Psoas muscle (tissue), 8 donors: ENCODE measurements at places on chromosomes 1 and 21. TPM values are rescaled to one million over a fixed set of nuclear protein-coding genes. Genes with fewer than 3 reads are reported as not detected.

DNA sequence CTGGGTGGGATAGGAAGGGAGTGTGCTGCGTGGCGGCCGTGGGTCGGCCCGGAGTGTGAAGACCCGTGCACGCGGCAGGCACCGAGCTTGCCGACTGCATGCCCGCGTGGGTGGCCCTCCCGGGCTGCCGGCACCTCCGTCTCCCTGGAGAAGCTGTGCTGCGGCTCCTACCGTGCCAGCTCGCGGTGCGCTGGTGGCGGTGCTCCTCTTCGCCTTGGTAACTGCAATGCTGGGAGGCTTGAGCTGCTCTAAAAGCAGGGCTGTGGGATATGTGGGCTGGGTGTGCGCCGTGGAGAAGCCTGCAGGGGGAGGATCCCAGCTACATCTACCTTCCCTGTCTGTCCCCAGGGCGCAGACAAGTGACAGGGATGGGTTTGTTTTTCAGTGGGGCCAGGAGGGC is 2.4 kb downstream of the GABRD start:
- DNase-seq: no peak

Gene UBL4B
- 0.19 TPM for polyA plus RNA-seq

GRCh38 chr21:42702720-42703119 is 49.3 kb downstream of the PDE9A start:
- DNase-seq: no peak

DNA sequence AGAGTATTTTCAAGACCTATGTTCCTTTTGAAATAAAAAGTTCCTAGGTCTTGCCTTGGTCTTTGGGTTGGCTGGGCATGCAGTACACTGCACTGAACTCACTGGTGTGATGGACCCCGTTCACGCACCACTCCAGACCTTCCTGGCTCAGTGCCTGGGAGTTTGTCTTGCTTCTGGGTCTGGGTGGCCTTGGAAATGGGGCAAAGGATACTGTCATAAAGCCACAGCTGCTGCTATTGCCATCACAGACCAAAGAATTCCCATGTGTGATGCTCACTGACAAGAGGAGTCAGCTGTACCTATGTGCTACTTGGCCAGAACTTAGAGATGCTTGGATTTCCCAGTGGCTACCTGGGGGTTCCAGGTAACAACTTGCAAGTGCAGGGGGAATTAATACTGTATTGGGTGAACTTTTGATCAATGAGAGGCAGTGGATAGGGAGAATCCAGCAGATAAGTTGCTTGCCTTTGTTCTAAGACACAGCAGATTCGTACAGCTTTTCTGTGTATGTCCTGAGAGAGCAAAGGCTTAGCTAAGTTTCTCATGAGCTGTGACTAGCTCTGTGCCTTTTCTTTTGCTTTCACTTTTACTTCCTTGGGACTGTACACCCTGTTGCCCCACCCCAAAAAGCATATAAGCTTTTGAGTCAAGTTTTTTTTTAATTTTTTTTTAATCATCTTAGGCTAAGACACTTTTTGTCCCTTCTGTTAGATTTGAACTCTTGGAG is 115.3 kb downstream of the RUNX1 start:
- DNase-seq: no peak

DNA sequence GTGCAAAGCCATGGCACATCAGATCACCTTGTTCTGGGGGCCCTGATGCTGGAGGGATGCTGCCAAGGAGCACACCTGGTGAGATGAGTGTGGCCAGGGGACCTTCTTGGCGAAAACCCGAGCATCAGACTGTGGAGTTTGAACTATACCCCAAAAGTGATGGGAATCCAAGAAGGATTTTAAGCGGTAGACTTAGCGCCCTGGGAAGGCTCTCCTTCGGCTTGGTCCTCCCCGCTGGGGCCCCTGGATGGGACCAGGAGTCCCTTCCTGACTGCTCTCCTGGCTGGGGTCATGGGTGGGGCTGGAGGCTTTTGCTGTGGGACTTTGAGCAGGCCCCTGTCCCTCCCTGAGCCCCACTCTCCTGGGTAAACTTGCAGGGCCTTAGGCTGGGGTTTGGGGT is 10.5 kb downstream of the ZNF362 start:
- no peak for DNase-seq

- no peak for DNase-seq
Measured at GRCh38 chr1:219271818-219272535, 98.3 kb downstream of the LYPLAL1 start.

DNA sequence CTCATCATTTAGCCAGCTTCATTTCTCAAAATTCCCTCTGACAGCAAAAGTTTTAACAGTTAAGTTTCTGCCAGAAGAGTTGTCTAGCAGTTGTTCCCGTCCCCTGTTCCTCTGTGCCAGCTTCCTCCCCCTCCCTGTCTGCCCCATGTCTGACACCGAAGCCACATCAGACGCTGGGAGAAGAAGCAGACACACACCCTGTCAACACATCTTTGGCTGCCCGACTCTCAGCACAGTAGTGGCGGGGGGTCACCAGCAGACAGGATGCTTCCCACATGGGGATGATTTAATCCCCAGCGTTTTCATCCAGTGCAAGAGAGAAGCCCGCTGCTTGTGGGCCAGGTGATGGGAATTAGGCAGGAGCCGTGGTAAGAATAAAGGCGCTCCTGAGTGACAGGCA is 379.4 kb upstream of the RUNX1 start:
- peak; percentile 34 for DNase-seq

Gene LENEP
- not detected for polyA plus RNA-seq

Gene ADCY10
- polyA plus RNA-seq: 0.09 TPM

Gene SLC6A9
- 0.40 TPM for polyA plus RNA-seq

- no peak for DNase-seq
Measured at GRCh38 chr21:26815197-26815596, 30.0 kb downstream of the ADAMTS1 start.

Gene CLEC20A
- not detected for polyA plus RNA-seq

DNA sequence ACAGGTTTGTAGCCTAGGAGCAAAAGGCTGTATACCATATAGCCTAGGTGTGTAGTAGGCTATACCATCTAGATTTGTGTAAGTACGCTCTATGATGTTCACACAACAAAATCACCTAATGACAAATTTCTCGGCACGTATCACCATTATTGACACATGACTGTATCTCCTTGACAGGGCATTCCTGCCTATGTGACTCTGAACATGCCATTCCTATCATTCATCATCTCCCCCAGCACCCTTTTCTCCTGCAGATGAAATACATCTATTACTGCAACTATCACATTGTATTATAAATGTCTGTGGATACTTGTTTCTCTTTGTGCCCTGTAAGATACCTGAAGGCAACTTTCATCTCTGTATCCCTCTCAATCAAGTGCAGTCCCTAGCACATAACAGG is 29.9 kb downstream of the TP53BP2 start:
- DNase-seq: no peak

DNA sequence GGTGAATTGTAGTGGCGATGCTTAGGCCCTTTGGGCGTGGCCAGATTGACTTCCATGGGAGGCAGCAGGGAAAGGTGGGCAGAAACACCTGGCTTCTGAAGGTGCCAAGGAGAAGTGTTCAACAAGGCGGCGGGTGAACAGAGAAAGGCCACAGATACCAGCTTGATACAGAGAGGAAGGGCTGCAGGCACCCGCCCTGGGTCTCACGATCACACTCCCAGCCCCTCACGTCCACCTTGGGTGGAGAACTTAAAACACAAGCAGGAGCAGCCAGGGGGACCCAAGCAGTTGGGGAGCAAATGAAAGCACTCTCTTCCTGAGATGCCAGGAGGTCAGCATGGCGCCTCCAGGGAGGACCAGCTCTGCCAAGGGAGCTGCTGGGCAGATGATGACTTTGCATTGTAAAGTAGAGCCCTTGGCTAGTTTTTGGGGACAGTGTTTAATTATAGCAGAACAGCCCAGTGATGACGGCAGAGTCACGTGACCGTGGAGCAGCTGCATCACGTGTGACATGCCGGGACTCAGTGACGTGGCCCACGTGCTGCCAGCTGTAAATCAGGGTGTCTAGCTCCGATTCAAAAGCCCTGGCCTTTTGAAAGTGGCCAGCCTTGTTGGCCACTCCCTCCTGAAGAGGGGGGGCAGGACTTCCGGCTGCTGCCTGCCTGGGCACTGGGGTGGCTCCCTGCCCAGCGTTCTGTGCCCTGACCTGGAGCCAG is 19.0 kb downstream of the SLC37A1 start:
- peak; percentile 88 for DNase-seq

GRCh38 chr1:155043793-155044192 is 7.3 kb upstream of the ADAM15 start:
- DNase-seq: no peak

Gene ZBTB8A
- polyA plus RNA-seq: 2.0 TPM

- no peak for DNase-seq
Measured at GRCh38 chr1:41161846-41162245, 80.3 kb downstream of the SCMH1 start.

Gene CLCA4
- polyA plus RNA-seq: not detected

GRCh38 chr1:163737261-163737660 is 415.5 kb downstream of the NUF2 start:
- no peak for DNase-seq

DNA sequence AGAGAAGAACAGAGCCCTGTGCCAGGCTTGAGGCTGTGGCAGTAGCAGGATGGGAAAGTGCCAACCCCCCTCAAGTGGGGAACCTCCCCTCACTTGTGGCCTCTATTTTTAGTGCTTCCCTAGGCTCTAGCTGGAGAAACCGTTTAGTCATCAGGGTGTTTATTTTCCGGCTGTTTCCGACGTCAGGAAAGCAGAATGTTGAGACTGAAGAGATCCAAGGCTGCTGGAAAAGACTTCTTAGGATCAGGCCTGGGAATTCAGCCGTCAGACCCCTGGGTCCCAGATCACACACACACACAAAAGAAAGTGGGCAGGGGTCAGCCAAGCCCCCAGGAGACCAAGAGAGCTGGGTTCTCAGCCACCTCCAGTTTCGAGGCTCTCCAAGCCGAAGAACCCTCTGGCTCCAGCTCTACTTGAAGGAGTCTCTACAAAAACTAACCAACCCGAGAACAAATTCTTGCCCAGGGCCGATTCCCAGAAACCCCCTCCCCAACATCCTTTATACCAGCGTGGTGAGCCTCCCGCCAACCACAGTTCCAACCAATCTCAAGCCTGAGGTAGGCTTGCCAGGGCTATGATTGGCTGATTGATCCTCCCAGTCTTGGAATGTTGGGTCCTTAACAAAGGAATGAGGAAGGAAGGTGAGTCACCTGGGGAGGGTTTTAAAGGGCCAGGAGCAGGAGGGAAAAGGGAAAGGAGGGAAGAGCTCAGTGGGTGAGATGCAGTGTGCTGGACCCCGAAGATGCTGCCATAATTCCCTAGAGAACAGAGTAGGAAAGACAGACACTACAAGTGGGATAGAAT is 2.5 kb upstream of the MEF2D start:
- peak; percentile 91 for DNase-seq

DNA sequence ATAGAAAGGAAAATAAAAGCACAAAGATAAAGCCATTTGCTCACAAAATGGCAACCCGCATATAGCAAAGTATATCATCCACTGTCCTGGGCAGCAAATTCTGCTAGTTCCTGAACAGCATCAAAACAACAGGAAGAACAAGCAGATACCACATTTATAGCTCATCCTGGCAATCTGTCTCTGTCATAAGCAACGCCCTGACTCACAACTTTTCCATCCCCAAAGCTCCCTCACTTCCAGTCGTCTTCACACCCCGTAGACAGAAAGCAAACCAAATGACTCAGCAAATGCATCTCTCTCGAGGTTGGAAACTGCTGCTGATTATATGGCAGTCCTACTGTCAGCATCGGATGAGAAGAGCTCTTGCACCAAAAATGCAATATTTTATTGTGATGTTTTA is 65.8 kb downstream of the AK5 start:
- DNase-seq: no peak

- peak; percentile 9 for DNase-seq
Measured at GRCh38 chr1:993379-993995, 6.4 kb downstream of the HES4 start.

DNA sequence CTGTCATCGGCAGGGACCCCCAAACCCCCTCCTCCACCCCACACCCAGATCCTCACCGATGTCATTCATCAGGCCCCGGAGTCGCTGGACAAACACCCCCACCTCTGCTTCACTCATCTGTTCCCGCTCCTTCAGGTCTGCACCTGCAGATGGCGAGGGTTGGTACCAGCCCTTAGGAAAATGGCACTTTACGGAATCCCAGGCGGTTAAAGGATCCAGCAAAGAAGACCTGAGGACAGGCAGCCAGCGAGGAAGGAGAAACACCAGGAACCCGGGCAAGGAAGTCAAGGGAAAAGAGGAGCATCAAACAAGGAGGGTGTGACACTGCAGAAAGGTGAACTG is 13.8 kb downstream of the ECHDC2 start:
- no peak for DNase-seq

GRCh38 chr1:117985973-117986372 is 56.4 kb downstream of the WDR3 start:
- DNase-seq: no peak

Gene LINGO4
- polyA plus RNA-seq: 4.6 TPM

Gene RHD
- polyA plus RNA-seq: not detected

DNA sequence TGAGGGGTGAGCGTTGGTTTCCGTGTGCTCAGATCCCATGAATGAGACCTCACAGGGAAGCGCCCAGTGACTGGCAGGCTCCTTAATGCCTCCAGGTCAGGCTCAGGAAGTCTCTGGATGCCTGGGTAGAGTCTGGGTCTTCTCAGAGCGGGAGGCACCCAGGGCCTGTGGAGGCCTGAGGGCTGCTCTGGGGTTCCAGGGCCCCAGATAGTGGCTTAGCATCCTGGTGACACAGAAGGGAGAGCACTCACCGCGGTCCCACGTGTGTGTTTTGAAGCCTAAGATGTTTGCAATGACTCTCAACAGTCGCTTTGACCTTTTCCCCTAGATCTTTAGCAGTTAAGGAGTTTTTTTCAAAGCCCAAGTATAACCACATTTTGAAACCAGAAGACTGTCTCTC is 25.0 kb downstream of the PRMT2 start:
- DNase-seq: no peak

DNA sequence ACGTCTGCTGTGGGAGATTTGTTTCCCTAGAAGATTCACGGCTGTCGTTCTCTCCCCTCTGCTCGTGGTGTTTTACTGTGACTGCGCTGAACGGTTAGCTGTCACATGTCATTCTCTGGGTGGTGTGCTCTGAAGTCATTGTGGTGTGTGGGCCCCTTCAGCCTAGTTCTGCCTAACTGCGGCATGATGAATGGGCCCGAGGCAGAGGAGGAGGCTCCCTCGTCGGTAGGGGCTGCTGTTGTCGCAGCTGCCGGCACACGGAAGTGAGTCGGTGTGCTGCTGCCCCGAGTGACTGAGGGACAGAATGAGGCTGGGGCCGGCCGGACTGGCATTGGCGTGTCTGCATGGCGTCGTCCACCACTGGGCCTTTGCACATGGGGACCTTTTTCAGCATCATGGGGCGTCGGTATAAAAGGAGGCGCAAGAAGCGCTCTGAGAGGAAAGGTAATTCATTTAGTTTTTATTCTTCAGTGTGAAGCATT is 77.9 kb downstream of the ADARB1 start:
- peak; percentile 46 for DNase-seq
